ENCODE measurements at places on chromosomes 1 and 21. TPM values are rescaled to one million over a fixed set of nuclear protein-coding genes. Genes with fewer than 3 reads are reported as not detected.

Gene SLAMF6
- total RNA-seq = not detected

- H3K27ac ChIP-seq = no peak overlapping the region
- H3K4me1 ChIP-seq = no peaks in the 10 kb centered on the region
- H3K27me3 ChIP-seq = no peaks in the 10 kb centered on the region
Measured at GRCh38 chr1:62131093-62131725, 63.4 kb upstream of the L1TD1 start.

- H3K4me3 ChIP-seq = no peak overlapping the region
- peaks cover 8% of the 10 kb centered on the region for H3K36me3 ChIP-seq
- DNase-seq = no peak
- H3K27me3 ChIP-seq = no peaks in the 10 kb centered on the region
Measured at GRCh38 chr1:238474263-238474662, 583.5 kb upstream of the ZP4 start.

GRCh38 chr1:217089361-217090014 is 366.3 kb upstream of the ESRRG start:
- no peak overlapping the region for H3K27ac ChIP-seq
- H3K36me3 ChIP-seq = no peaks in the 10 kb centered on the region
- peak overlapping the region; percentile 95 for H3K4me3 ChIP-seq
- H3K4me1 ChIP-seq = no peaks in the 10 kb centered on the region
- DNase-seq = no peak

Gene GABPB2
- 4.1 TPM for total RNA-seq

- H3K27ac ChIP-seq = no peak overlapping the region
- H3K27me3 ChIP-seq = no peaks in the 10 kb centered on the region
- peaks cover 11% of the 10 kb centered on the region for H3K36me3 ChIP-seq
Measured at GRCh38 chr21:37771181-37771580, 145.1 kb downstream of the KCNJ6 start.

GRCh38 chr1:42684139-42684538 is 1.9 kb downstream of the YBX1 start:
- H3K4me3 ChIP-seq = peak overlapping the region; percentile 97
- no peaks in the 10 kb centered on the region for H3K27me3 ChIP-seq
- DNase-seq = no peak
- peaks cover 29% of the 10 kb centered on the region for H3K36me3 ChIP-seq

Gene RRP1
- total RNA-seq = 76.7 TPM

GRCh38 chr1:109617291-109617801 is 2.1 kb downstream of the GNAT2 start:
- H3K27ac ChIP-seq = no peak overlapping the region
- H3K4me1 ChIP-seq = no peaks in the 10 kb centered on the region
- no peaks in the 10 kb centered on the region for H3K27me3 ChIP-seq
- no peak overlapping the region for H3K4me3 ChIP-seq

GRCh38 chr1:16006552-16007485 is 2.8 kb downstream of the SRARP start:
- no peak overlapping the region for H3K27ac ChIP-seq
- peak; percentile 31 for DNase-seq
- no peaks in the 10 kb centered on the region for H3K27me3 ChIP-seq
- H3K4me1 ChIP-seq = no peaks in the 10 kb centered on the region

DNA sequence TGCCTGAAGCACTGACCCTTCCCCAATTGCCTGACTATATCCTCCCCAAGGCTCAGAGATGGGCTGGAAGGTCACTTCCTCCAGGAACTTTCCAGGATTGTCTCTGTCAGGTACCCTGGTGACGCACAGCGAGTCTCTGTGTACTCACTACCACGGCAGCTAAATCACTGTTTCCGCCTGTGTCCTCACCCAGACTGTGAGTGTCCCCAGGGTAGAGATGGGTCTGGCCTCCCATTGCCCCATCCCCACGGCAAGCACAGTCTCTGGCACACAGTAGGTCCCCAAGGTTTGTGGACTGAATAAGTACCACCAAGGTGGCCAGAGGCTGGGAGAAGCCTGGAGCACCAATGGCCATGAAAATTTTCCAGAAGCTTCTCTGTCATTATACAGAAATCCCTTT is 93.8 kb upstream of the RUNX3 start:
- H3K4me1 ChIP-seq = peaks cover 3% of the 10 kb centered on the region
- no peak overlapping the region for H3K27ac ChIP-seq
- DNase-seq = no peak

DNA sequence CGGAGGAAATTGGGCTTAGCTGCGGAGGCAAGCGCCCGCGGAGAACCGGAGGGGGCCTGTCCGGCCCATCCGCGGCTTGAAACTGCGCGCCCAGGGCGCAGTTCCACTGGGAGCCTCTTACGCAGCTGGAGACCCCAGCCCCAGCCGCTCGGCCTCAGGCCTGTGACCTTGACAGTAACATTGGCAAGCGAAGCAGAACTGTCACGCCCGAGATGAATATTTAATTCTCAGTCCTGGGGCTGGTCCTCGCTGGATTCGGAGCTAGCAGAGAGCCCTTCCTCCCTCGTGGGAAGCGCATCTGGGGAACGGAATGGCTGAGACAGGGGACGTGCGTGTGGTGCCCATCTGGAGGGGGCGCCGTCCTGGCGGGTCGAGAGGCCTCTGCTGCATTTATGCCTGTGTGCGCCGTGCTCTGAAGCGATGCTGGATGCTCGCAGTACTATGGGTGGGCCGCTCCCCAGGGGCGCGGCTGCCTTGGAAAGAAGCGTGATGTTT is 928 bp downstream of the SLC6A17 start:
- DNase-seq = peak; percentile 35
- H3K4me1 ChIP-seq = no peaks in the 10 kb centered on the region
- peak overlapping the region; percentile 38 for H3K4me3 ChIP-seq
- no peak overlapping the region for H3K27ac ChIP-seq
- peaks cover 38% of the 10 kb centered on the region for H3K27me3 ChIP-seq
- no peaks in the 10 kb centered on the region for H3K36me3 ChIP-seq

DNA sequence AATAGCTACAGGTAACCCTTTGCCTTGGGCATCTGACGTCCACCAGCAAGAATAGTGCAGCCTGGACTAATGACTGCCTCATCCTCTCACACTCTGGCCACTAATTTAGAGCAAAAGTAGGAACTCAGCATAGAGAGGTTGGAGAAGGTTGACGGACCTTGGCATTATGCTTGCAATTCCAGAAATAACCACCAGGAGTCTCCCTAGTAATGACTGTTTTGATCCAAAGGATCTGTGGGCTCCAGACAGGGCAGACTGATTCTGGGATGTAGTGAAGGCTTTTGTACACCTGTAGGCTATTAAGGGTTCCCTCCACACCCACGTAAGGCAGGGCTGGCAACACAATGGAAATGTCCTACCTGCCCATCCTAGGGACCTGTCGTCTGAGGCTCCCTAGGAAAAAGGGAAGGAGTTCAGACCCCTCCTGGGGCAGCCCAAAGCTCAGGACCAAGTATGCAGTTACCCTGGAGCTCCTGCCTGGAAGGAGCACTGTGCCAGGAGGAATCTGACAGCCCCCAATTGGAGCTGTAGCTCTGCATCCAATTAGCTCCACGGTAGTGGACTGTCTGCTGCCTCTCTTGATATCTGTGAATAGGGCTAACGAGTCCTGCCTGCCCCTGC is 91.0 kb upstream of the TMEM51 start:
- H3K4me1 ChIP-seq = no peaks in the 10 kb centered on the region
- H3K36me3 ChIP-seq = peaks cover 7% of the 10 kb centered on the region
- no peak overlapping the region for H3K27ac ChIP-seq
- no peak overlapping the region for H3K4me3 ChIP-seq
- DNase-seq = no peak

GRCh38 chr1:76122271-76122670 is 47.7 kb downstream of the ST6GALNAC3 start:
- no peak for DNase-seq
- no peak overlapping the region for H3K4me3 ChIP-seq
- no peaks in the 10 kb centered on the region for H3K27me3 ChIP-seq
- no peaks in the 10 kb centered on the region for H3K4me1 ChIP-seq
- H3K27ac ChIP-seq = no peak overlapping the region

DNA sequence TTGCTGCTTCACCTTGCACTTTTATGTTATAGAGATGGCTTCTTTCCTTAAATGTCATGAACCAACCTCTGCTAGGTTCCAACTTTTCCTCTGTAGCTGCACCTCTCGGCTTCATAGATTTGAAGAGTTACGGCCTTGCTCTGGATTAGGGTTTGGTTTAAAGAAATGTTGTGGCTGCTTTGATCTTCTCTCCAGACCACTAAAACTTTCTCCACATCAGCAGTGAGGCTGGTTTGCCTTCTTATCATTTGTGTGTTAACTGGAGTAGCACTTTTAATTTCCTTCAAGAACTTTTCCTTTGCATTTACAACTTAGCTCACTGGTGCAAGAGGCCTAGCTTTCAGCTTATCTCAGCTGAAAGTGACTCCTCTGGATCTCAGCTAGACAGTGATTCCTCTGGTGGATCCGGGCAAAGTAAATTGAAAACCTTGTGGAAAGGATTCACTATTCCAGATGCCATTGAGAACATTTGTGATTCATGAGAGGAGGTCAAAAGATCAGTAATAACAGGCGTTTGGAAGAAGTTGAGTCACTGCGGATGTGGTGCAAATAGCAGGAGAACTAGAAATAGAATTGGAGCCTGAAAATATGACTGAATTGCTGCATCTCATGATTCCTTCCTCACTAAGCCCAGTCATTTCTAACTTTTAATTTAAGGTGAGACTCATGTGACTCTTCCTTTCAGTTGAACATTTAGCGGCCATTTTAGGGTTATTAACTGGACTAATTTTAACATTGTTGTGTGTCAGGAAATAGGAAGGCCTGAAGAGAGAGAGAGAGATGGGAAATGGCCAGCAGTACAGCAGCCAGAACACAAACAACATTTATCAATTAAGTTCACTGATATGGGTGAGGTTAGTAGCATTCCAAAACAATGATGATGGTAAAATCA is 16.2 kb upstream of the RGS1 start:
- H3K27me3 ChIP-seq = no peaks in the 10 kb centered on the region
- no peak overlapping the region for H3K27ac ChIP-seq
- no peak for DNase-seq
- no peaks in the 10 kb centered on the region for H3K4me1 ChIP-seq
- H3K4me3 ChIP-seq = no peak overlapping the region

DNA sequence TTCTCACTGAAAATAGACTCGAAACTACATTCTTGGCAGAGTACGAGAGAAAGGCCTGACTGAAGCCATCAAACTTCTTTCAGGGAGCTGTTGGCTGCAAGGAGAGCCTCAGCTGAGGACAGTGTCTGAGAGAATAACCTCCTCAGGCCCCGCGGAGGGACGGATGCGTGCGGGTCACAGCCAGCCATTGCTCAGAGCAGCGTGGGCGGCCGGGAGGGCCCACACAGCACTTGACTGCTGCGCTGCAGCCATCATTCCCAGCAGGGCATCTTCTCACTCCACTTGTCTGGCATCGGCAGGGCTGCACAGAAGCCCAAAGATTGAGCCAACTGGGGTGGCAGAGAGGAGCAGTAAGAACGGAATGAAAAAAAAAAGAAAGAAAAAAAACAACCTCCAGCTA is 113.5 kb downstream of the XCL2 start:
- H3K4me1 ChIP-seq = peaks cover 9% of the 10 kb centered on the region
- H3K36me3 ChIP-seq = no peaks in the 10 kb centered on the region
- H3K27ac ChIP-seq = no peak overlapping the region
- H3K27me3 ChIP-seq = no peaks in the 10 kb centered on the region
- no peak for DNase-seq
- no peak overlapping the region for H3K4me3 ChIP-seq

DNA sequence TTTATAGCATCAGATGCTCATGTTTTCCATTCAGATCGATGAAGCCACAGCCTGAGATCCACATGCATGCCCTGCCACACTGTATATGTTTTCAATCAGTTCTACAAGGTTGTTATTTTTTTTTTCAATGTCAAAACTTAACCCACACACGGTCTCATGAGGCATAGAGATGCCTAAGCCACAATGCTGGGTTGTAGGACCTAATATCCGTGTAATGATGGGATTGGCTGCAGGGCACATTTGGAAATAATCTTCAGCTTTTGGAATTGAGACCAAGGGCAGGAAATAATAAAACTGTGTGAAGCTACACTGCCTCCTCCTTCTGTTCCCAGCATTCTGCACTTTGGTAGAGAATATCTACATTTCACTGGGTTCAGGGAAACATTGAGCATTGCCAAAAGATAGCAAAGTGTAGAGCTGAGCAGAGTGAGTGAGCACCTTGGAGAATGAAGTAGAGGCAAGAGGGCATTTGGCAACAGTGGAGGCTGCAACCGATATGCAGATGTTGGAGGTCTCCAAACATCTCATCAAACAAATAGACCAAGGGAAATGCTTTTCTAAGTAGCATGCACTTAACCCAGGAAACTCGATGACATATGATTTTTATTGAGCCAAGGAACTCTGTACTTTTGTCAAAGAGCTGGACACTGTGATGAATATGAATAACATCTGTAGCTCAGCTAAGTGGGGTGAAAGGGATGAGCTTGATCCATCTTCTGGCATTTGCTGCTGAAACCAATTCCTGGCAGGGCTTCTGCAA is 176.7 kb downstream of the LYPLAL1 start:
- H3K36me3 ChIP-seq = peaks cover 4% of the 10 kb centered on the region
- H3K27ac ChIP-seq = no peak overlapping the region
- no peak overlapping the region for H3K4me3 ChIP-seq

Gene LRRC8C
- total RNA-seq = 1.8 TPM

DNA sequence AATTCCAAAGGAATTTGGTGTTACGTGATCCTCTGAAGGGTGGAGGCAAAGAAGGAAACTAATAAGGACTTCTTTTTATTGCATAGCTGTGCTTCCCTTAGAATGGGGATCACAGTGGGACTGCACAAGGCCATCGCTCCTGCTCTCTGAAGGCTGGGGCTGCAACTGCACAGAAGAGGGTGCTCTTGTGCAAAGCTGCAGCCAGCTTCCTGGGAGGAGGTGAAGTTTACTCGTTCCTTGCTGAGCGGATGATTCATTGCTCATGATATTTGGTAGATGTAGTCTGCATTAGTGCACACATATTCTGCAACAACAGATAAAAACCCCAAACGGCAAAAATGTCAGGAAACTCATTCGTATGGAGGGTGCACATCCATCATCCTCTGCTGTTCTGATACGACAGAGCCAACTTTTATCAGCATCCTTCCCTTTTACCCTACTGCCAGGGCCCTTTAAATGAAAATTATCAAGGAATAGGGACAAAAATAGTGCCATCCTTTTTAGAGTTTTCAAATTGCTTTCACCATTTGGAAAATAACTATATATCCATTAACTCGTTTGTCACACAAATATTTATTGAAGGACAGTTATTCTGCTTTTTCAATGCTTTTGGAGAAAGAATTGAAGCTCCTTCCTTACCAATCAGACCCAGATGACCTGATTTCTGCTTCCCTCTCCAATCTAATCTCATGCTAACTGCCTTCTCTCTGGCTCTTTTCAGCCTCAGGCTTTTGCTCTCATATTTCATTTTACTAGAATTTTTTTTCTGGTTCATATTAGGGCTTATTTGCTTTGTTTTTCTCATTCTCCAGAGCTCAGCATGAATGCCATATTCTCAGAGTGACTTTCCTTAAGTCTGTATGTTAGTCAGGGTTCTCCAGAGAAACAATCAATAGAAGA is 263.6 kb downstream of the DUSP10 start:
- no peaks in the 10 kb centered on the region for H3K27me3 ChIP-seq
- no peaks in the 10 kb centered on the region for H3K4me1 ChIP-seq
- no peak overlapping the region for H3K4me3 ChIP-seq
- H3K27ac ChIP-seq = no peak overlapping the region
- DNase-seq = peak; percentile 65

Gene MYOG
- total RNA-seq = not detected
